ENCODE measurements at places on chromosomes 5 and 9. TPM values are rescaled to one million over a fixed set of nuclear protein-coding genes. Genes with fewer than 3 reads are reported as not detected.

Gene UIMC1
- 46.4 TPM for total RNA-seq

Gene MARVELD2
- 0.17 TPM for total RNA-seq

Gene ADRB2
- total RNA-seq: 0.81 TPM

Gene TMEM252
- total RNA-seq: not detected

Gene CNTFR
- total RNA-seq: not detected

Gene NMRK1
- total RNA-seq: 25.1 TPM

Gene IER5L
- total RNA-seq: 3.3 TPM

Data from T-helper 1 cell treated with Interleukin-12 subunit alpha and Interleukin-12 subunit beta and Interleukin-4 antibody, amounts not matched to agents 30 ng/mL and 1 ng/mL, for 36 hours (primary cell).